ENCODE measurements at places on chromosomes 2 and 18.

DNA sequence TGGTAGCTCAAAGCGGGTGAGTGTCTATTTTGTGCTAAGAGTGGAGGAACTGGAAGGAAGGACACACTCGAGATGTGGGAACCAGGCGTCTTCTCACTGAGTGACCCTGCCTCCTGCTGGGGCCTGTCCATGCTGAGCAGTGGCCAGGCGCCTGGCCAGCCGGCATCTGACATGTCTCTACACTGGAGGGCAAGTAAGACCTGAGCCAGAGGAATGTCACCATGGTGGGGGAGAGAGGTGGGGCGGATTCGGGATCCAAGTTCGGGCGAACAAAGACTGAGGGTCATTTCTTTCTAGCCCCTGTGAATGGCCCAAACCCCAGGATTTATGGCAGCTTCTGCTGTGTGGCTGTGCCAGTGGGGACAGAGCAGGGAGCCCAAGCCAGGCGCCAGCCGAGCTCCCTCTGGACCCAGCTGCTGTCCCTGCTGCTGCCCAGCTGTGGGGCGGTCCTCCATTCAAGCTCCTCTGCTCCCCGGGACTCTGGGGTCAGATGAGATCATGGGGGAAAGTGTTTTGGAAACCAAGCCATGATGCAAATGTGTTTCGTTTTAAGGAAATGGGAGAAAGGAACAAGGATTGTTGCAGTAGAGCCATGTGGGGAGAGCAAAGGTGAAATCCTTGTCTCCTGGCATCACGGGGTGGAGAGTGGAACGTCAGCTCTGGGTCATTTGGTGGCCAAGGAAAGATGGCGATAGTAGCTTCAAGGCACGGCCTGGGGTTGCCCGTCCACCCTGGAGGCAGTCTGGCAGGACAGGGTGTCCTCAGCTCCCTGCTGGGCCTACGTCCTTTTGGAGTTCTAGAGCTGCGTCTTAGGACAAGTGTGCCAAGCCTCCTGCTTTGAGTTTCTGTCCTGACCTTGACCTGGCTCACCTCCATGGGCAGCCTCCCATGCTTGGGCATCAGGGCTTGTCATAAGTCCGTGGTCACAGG, 8.1 kb downstream of the ACKR3 start:
- DNase-seq: no peak

DNA sequence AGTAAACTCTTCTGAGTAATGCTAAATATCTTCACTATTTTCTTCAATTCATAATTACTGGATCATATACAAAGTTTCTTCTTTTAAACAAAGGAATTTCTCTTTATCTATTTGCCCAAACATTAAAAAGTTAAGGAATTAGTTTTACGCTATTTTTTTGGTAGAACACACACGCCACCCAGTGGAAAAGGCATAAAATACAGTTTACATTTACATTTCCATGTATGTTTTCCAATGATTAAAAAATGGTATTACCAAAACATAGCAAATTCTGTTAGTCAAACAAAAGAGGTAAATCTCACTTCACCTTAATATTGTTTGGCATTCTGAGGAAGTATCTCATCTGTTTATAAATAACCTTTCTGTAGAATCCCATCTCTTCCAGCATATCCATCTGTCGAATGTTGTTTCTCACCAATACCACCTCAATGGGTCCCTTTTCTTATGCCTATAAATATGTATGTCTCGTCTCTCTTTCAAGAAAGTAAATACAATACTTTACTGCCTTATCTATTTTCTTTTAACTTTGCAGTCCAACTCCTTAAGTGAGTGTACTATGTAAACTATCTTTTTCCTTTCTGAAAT, 7.2 kb downstream of the BOLL start:
- no peak for DNase-seq

DNA sequence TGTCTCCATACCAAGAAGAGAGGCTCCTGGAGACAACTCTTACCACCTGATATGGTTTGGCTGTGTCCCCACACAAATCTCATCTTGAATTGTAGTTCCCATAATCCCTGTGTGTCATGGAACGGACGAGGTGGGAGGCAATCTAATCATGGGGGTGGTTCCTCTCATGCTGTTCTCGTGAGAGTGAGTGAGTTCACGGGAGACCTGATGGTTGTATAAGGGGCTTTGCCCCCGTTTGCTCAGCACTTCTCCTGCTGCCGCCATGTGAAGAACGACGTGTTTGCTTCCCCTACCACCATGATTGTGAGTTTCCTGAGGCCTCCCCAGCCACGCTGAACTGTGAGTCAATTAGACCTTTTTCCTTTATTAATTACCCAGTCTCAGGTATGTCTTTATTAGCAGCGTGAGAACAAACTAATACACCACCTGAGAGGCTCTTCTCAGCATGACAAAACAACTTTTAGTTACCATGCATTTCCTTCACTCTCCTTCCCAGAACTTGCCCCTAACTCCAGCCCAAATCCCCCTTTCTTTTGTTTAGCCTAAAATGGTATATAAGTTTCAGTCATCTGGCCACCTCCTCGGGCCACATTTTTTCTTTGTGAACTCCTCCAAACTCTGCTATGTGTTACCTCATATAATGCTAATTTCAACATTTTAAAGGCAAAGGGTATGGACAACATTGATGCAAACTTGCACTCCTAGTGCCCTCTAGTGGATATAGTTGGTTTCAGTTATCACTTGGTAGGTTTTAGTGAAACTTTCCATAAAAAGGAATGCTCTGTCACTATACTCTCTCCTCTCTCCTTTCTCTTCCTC, 58.6 kb upstream of the SLC25A52 start:
- no peak for DNase-seq

DNA sequence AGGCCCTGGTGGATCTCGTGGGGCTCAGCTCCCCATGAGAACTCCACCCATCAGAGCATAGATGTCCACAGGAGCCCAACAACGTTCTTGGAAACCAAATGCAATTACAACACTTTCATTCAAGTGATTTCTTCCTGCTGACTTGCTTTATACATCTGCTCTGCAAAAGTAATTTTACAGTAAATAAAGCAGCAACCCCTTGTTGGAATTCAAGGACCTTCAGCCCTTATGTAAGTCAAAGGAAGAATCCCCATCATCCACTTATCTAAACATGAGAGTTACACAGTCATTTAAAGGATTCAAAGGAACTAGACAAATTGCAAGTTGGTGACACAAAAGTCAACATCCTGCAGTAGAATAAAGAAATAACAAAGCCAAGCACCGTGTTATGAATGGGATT, 17.1 kb upstream of the ANTXR1 start:
- DNase-seq: no peak

DNA sequence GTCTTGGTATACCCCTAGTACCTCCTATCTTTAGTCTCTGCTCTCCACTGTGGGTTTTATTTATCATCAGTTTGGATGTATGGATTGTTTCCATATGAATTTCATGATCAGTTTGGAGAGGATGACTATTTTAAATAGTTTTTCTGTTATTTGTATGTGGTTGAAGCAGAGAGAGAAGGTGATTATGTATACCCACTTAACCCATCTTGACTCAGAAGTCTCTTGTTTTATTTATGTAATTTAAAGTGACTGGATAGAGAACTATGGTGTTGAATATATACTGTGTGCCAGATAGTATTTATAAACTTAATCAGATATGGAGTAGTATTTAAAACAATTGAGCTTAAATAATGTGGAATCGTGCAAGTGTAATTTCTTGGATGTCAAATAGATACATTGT, 39.9 kb downstream of the SMAD4 start:
- no peak for DNase-seq

- no peak for DNase-seq
Observed at GRCh38 chr2:69718338-69718965, 23.5 kb upstream of the ANXA4 start.

DNA sequence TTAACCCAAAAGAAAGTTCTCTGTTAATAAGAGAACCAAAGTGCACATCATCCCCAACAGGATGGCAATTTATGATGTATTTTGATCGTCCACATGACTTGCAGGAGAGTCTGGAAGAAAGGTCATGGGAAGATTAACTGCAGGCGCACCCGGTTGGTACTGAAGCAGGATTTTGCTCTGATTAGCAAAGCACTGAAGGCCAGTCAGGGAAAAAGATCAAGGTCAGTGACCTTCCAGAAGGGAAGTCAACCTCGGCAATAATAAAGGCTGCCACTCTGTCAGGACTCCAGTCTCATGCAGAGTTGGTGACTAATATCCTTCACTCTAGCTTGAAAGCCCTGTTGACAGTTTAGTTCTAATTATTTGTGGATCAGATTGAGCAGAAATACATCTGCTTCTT, 432.7 kb upstream of the RAB12 start:
- no peak for DNase-seq

GRCh38 chr18:35588122-35588521, 6.6 kb downstream of the GALNT1 start:
- no peak for DNase-seq

- no peak for DNase-seq
Observed at GRCh38 chr2:207868855-207869596, 99.3 kb upstream of the FZD5 start.
